Stimulated activated CD8-positive, alpha-beta memory T cell treated with anti-CD3 and anti-CD28 coated beads, Interleukin-4, amount 100 ng/mL, for 1 hour (primary cell): ENCODE measurements at places on chromosomes 5 and 9.

- no peak for DNase-seq
These were observed 146.8 kb downstream of the SMC2 start for GRCh38 chr9:104240890-104241289.

GRCh38 chr9:3526997-3527940 is 1.5 kb upstream of the RFX3 start:
- peak; percentile 30 for DNase-seq

DNA sequence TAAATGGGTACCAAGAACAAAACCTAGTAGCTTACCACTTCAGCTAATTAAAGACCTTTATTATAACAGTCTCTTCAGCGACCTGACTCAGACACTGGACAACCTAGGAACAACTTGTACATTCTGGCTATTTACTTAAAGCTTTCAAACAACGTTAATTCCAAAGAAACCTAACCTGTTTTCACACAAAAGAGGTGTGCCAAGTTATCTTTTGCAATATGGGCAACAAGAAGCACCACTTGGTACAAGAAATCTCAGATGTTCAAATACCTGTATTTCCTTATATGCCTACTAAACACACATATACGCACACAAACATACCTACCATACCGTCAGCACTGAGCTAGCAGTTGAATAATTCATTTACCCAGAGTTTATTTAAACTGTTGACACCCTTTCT is 23.0 kb downstream of the RNF145 start:
- no peak for DNase-seq

GRCh38 chr5:8720506-8720905 is 825.4 kb downstream of the SEMA5A start:
- DNase-seq: no peak

DNA sequence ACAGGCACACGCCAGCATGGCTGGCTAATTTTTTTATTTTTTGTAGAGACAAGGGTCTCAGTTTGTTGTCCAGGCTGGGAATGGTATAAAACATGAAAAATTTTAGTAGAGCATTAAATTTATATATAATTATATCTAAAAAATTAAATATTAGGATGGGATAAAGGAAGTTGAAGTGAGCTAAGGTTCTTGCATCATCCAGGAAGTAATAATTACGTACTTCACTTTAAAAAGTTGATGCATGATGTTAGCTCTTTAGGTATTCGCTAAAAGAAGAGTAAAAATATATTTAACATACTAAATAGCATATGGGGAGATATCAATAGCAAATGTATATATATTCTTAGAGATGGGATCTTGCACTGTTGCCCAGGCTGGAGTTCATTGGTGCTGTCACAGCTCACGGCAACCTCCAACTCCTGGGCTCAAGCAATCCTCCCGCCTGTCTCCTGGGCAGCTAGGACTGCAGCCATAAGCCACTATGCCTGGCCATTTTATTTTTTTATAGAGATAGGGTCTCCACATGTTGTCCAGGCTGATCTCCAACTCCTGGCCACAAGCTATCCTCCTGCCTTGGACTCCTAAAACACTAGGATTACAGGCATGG is 12.3 kb downstream of the DCAF10 start:
- no peak for DNase-seq

GRCh38 chr9:124370896-124371582 is 44.2 kb downstream of the PSMB7 start:
- DNase-seq: no peak

DNA sequence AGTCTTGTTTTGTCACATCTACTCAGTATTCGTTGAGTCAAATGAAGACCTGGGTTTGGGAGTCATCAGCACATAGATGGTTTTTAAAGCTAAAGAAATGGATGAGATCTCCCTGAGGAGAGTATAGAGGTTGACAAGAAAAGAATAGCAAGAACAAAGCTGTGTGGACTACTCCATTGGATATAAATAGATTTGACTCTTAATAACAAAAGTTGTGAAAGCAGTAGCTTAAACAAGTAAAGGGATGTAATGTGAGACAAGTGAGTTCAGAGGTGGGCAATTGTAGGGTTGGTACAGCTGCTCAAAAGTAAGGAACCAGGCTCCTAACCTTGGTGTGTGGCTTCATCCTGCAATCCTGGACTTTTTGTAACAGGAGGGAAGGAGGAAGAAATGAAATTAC is 49.3 kb downstream of the CSNK1G3 start:
- DNase-seq: no peak

DNA sequence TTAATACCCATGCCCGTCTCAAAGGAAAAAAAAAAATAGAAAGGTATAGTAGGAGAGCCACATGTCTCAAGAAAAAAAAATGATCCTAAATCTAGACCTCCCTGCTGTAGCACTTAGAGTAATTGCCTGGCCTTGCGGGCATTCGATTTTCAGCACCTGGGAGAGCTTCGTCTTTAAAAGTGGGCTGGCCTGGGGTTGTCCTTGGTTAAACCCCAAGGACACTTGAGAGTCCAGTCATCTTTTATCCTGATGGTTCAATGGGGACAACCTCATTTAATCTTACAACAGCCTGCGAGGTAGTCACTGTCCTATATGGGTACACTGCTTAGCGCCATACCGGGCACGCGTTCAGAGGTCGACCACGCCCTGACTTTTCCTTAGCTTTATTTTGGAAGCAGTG is 60.1 kb downstream of the MAT2B start:
- no peak for DNase-seq

DNA sequence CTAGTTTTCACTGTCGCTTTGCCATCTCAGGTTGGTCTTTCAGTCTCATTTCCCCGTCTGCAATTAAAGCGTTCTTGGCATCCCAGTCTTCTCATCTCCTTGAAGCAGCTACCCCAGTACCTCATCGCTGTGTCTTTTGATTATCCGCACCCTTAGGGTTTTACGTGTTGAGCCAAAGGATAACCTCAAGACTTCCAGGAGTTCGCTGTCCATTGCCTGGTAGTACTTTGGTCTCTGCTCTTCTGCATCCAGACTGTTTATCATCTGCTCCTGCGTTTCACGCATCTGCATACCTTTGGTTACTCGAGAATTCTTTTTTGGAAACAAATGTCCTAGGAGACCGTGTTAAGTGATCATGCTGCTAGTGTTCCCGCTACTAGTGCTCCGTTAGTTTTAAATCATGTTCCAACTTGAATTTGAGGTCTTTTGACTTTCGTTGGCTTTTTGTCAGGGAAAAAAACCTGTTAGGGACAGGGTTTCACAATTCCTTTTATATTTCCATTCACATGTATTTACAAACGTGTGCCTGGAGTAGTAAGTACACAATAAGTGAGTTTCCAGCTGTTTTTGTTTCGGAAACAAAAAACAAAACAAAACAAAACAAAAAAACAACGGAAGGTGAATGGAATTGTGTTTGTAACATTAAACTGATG is 888 bp downstream of the RABGAP1 start:
- DNase-seq: no peak
